Activated effector memory CD4-positive, alpha-beta T cell treated with Interleukin-2 at 50 U/mL for 16 hours (primary cell): ENCODE measurements at places on chromosomes 16 and 17.

DNA sequence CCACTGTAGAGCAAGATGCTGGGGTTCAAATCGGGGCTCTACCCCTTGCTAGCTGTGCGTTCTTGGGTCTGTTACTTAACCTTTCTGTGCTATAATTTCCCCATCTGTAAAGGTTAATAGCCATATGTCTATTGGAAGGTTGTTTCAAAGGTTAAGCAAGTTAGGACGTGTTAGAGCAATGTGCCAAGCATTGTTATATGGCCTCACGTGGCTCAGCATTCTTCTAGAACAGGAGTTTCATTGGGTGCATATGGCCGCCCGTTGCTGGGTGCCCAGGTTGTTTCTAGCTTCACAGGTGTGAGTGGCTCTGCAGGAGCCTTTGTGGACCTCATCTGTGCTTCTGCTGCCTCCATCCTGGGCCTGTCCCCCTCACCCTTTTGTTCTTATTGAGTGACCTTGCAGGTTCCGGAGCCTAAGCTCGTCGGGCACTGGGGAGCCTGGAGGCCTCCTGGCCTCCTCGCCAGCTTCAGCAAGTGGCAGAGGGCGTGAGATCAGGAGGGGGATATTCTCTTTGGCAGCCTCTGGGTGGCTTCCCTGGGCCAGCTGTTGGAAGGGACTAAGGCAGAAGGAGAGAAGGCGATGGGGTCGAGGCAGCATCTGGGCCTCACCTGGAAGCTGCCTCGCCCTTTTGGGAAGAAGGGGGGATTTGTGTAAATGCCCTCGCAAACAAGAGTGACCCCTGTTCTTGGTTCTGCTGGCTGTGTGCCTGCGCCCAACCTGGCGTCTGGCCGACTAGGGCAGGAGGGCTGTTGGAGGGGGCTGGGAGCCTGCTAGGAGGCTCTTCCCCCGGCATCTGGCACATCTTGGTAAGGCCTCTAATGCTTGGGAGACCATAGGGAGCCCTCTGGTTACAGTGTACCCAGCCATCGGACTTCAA lies 80.2 kb upstream of the CIBAR2 start:
- DNase-seq = no peak

DNA sequence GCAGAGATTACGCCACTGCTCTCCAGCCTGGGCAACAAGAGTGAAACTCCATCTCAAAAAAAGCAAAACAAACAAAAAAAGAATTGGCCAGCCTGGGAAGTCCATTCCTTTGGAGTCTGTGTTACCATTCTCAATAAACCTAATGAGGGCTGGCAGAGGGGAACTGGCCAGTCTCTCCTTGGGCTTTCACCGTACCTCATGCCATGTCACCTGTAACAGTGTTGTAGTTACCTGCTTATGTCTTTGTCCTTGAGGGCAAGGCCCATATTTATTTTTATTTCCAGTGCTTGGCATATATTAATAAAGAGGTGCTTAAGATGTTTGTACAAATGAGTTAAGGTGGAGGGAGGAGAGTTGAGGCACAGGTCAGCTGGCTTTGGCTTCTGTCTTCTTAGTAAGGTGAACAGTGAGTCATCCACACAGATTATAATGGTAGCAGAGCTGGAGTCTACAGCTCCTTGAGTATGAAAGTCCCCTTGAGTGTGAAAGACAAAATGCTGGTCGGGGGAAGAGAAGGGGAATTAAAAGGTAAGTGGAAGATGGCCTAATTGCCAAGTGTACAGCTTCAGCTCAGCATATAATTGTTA lies 8.4 kb downstream of the C1QBP start:
- no peak for DNase-seq

DNA sequence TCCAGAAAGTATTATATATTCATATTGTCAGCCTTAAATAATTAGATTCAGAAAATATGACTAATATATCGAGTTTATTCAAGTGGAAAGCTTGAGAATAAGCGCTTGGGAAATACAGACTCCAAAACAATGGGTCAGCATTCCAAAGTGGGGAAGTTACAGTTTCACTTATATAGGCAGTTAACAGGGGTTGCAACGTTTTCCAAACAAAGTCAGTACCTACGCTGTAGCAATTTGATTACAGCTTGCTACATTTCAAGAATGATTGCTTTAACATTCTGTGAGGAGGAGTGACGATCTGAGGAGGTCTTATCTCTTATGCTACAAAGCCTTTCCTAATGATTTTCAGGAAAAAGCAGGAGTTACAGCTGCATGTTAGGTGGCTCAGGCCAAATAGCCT lies 34.2 kb upstream of the HS3ST3A1 start:
- DNase-seq = no peak

DNA sequence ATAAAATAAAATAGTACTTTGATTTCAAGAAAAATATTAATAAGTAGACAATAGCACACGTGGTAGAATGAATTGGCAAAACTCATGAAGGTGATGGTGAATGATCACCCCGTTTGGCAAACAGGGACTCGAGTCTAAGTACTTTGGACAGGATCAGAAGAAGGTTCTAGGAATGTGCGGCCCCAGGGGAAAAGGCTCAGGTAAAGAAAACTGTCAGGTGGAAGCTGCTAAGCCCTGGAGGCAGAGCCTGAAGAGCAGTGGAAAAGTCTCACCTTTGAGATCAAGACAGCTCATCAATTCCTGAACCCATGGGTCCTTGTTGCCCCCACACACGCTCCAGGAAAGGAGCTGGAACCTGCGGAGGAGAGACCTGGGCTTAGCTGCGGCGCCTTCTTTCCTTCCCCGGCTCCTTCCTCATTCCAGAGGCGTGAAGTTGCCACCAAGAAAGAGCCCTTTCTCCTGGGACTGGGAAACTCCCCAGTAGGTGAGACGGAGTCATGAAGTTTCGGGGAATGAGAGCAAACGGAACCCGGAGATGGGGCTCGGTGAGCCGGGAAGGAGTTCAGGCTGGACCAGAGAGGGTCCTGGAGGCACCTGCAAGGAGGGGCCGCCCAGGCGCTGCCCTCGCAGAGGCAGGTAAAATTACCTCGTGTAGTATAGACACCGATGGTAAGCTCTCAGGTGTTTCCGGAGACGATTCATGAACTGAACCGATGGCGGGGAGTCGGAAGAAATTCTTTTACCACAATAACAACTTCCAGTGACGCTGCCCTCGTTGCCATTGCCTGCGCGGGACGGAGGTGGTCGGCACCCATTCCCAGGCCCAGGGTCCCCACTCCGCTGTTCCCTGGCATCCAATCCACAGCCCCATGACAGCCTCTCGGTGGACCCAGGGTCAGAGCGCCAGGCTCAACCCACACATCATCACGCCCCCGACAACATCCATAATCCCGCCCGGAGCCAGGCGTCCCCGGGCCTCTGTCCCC lies 1.2 kb upstream of the ZMYND15 start:
- DNase-seq = no peak

DNA sequence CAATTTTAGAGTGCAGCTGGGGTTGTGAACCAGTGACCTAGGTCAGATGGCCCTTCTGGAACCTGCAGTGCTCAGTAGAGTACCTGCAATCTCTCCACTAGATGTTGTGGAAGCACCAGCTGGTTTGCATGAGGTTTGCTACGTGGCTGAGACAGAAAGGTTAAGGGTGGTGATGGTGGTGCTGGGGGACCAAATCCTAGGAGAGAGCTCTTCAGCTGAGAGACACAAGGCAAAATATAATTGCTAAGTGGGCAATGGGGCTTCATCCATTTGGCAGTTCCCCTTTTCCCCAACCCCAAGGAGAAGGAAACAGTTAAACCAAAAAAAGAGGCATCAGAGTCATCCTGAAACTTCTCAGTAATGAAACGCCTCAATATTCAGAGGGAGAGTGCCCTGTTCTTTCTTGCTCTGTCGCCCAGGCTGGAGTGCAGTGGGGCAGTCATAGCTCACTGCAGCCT lies 13.9 kb downstream of the ITPRIPL2 start:
- DNase-seq = no peak

- no peak for DNase-seq
Measured at GRCh38 chr16:14309001-14309886, 238.1 kb downstream of the MRTFB start.

DNA sequence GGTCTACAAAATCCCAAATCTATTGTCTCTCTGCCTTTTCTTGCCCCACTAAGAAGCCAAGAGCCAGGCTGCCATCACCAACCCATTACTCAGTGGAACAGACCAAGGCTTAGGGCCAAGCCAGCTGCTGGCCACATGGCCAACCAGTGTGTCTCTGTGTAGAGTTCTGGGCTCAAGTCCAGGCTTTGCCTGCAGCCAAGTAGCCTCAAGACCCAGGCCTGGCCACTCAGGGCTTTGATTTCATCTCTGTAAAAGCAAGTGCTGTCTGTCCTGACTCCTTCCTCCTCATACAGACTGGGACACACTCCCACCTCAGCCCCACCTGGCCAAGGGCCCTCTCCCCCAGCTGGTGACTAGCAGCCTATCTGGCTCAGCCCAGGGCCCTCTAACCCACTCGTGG lies 14.6 kb downstream of the SREBF1 start:
- no peak for DNase-seq

DNA sequence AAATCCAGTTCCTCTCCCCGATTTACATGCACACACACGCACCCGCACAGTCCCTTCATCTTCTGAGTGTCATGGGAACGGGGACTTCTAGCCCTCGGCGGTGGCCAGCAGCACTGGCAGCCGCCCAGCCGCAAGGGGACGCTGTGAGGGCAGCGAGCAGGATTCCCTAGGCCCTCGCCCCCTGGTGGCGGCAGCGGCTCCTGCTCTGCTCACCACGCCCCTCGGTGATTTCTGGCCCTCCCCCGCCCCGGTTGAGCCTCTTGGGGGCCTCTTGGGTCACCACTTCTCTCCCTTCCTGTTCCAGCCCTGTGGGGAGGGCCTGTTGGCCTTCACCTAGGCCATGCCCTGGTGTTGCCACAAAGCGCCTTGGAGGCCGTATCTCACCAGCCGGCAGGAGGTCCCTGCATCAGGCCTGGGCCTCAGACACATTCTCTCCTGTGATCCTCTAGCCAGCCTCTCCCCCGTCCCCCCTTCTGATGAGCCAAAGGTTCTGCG lies 75.2 kb upstream of the KSR1 start:
- peak; percentile 55 for DNase-seq

DNA sequence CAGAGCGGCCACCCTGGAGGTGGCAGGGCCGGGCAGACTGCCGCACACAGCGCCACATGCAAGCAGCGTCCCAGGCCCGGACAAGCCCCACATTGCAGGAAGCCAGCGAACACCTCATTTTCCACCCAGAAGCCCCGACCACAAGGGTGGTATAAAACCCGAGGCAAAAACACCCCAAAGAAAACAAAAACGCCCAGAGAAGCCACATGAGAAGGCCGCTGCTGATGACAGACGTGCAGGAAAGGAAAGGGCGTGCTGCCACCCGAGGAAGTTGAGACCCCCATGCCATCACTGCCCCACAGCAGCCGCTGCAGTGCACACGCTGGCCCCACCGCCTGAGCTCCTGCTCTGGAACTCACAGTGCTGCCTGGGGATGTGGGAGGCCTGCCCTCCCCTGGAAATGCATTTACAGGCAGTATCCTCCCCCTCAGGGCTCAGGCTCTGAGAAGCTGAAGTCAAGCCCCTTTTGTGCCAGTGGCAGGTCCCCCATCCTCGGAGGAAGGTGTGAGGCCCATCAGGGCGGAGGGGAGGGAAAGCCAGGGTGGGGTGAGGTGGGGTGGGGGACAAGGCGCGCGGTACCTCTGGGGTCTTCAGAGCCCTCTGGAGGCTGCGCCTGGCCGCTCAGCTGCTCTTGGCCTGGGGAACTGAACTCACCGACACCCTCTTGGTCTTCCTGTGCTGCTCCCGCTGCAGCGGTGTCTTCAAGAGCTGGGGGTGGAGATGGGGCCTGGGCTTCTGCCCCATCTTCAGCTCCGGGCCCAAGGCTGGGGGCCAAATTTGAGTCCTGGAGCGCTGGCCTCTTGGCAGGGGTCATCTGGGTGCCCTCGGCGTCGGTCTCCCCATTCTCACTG lies 62.0 kb downstream of the IL21R start:
- DNase-seq = peak; percentile 49

GRCh38 chr16:2902337-2903130 lies 9.2 kb upstream of the FLYWCH1 start:
- DNase-seq = no peak

GRCh38 chr16:79328402-79329165 lies 272.0 kb downstream of the MAF start:
- DNase-seq = no peak

DNA sequence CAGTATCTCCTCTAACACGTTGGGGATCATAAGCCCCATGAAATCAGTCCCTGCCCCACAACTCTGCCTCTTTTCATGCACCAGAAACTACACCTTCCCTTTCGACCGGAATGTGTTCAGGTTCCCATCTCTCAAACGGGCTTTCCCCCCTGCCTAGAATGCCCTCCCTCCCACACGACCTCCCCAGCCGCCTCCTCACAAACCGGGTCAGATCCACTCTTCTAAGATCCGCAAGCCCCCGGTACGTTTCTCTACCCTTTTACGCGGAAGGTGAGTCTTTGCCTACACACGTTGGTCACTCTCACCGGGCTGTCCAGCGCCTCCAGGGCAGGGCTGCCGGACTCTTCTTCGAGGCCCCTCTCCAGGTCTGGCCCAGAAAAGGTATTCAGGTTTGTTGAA lies 708 bp downstream of the DHX33 start:
- no peak for DNase-seq

GRCh38 chr17:6797718-6798351 lies 21.8 kb downstream of the FBXO39 start:
- DNase-seq = no peak
